RWPE2 (cell line): ENCODE measurements at places on chromosomes 1 and 21.

- DNase-seq: no peak
Measured at GRCh38 chr1:107098961-107099360, 41.9 kb upstream of the NTNG1 start.

GRCh38 chr1:22428672-22429071, 23.0 kb upstream of the ZBTB40 start:
- no peak for DNase-seq

GRCh38 chr1:78716186-78716585, 66.6 kb downstream of the IFI44 start:
- no peak for DNase-seq

DNA sequence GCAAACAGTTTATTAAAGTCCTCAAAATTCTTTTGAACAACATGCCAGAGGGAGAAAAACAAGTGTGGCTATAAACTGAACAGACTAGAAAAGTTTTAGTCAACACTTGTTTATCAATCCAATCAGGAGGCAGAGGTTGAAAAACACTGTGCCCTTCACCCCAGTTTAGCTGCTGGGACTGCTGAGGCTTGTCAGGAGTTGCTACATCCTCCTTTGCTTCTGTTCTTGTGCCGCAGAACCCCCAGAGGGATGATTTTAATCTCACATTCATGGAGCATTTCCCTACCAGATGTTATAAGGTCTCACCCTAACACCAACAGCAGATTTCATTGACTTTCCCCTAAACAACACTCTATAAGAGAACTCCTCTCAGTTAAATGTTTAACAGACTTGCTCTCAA, 321.2 kb downstream of the VAV3 start:
- DNase-seq: no peak

GRCh38 chr1:172561252-172561651, 28.3 kb downstream of the SUCO start:
- DNase-seq: no peak

DNA sequence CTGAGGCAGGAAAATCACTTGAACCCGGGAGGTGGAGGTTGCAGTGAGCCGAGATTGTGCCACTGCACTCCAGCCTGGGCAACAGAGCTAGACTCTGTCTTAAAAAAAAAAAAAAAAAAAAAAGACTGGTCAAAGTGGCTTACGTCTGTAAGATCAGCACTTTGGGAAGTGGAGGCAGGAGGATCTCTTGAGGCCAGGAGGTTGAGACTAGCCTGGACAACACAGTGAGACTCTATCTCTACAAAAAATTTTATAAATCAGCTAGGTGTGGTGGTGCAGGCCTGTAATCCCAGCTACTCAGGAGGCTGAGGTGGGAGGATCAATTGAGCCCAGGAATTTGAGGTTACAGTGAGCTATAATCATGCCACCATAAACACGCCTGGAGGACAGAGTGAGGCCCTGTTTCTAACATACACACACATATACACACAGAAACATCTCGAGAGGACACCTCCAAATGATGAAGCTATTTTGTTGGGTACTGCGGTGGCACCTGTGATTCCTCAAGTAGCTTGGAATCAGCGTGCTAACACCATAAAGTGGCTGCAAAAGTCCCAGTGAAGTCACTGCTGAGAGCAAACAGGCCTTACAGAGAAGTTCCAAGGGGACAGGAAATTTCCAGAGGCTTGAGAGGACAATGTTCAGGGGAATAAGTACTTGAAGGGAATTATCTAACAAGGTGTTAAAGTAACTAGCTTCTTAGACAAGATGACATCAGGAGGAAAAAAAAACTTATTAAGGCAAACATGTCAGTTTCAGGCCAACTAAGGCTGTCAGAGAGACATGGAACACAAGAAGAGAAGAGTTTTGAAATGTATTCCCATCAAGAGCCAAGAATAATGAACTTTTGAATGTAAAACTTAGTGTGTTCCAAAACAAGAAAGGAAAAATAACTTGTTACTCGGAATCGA, 1.3 kb downstream of the NADK start:
- DNase-seq: no peak

GRCh38 chr1:165907256-165907857, 79.9 kb downstream of the UCK2 start:
- no peak for DNase-seq

DNA sequence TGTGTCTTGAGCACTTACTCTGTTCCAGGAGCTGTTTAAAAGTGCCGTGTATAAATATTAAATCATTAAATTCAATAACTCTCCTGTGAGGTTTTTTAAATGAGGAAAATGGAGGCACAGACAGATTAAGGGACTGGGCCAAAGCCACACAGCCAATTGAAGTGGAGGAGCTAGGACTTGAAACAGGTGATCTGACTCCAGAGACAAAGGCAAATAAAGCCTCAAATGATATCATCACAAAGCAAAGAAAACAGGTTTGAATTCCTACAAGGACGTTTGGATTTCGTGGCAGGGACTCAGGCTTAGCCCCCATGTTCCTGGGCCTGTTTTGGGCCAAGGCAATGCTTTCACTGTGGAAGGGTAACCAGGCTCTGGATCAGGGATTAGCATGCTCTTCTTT, 45.2 kb upstream of the DMBX1 start:
- no peak for DNase-seq

GRCh38 chr1:231354330-231355020, 16.4 kb downstream of the SPRTN start:
- DNase-seq: no peak

DNA sequence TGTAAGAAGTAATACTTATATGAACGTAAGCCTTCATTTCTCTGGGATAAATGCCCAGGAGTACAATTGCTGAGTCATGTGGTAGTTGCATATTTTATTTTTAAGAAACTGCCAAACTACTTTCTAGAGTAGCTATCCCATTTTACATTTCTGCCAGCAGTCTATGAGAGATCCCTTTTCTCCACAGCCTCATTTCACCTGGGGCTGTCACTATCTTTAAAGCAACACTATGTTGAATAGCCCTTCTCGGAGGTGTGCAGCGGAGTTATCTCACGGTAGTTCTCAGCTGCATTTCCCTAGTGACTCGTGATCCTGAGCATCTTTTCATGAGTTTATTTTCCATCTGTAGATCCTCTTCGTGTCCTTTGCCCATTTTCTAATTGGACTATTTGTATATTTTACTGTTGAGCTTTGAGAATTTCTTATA, 93.4 kb downstream of the ADARB1 start:
- DNase-seq: no peak

GRCh38 chr1:182614796-182615454, 10.7 kb upstream of the RGS16 start:
- no peak for DNase-seq

GRCh38 chr1:204322339-204322868, 37.3 kb downstream of the PLEKHA6 start:
- no peak for DNase-seq

DNA sequence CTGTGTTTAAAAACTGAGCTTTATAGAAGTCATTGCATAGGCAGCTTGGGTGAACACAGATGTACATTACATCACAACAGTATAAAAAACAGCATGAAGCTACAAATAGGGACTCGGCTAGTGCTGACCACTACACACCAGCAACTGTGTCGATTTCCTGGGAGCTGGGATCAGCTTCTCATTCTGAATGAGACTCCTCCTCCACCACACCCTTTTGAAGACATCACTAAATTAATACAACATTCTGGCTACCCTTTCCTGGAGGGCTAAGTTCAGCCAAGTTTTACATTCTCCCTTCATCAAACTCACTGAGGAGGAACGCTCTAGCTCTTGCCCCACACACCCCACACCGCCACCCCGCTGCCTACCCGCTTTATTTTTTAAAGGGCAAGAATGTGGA, 102.7 kb downstream of the ERG start:
- DNase-seq: no peak

DNA sequence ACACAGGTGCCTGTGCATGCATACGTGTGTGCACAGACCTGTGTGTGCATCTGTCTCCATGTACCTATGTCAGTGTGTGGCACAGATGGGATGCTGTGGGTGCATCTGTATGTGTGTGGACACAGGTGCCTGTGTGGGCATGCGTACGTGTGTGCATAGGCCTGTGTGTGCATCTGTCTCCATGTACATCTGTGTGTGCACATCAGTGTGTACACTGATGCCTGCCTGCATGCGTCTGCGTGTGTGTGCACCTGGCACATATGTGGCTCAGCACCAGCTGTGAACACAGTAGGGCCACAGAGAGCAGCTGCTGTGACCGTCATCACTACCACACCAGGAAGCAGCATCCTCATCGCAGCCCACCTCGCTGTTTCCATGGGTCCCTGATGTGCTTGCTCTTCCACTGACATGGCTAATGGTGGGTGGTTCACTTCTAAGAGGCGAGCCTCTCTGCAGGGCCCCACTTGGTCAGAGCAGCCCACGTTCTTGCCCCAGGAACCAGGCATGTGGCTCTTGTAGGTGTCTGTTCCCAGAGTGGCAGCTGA, 9.6 kb upstream of the SPATC1L start:
- no peak for DNase-seq

- no peak for DNase-seq
Measured at GRCh38 chr1:48841966-48842365, 65.3 kb upstream of the BEND5 start.

GRCh38 chr1:84985365-84985764, 11.5 kb downstream of the MCOLN2 start:
- no peak for DNase-seq

DNA sequence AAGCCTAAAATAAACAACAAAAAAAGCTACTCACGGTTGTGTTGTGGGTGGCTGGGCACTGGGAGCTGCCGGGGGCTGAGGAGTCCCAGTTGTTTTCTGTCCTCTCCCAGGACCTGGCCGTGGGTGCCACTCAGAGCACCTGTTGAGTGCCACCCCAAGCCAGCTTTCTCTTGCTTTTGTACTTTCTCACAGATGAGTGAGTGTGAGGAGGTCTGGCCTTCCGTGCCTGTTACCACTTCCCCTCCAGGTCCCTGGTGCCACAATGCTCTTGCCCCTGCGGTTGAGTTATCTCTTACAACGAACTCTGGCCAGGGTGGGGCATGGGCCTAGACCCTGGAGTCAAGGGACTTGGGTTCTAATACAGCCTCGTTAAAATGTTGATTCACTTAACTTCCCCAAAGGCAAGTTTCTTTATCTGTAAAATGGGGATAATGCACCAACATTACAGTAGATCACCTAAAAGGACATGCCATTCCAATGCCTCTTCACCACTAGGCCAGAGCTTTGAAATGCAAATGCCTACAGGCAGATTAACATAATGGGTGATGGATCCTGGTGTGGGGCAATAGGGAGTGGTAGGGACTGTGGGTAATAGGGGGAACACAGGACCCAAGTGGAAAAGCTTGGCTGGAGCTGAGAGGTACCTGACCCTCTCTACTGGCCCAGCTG, at the start of gene CNR2:
Gene CNR2 (minus strand): TSS at position 151 of the 669 bp plus-strand sequence. CDS start 37,745 bp downstream, outside the sequence.
- DNase-seq: no peak

- DNase-seq: no peak
Measured at GRCh38 chr21:42465008-42465802, 30.8 kb downstream of the RSPH1 start.
